ENCODE measurements at places on chromosomes 7 and 10.

DNA sequence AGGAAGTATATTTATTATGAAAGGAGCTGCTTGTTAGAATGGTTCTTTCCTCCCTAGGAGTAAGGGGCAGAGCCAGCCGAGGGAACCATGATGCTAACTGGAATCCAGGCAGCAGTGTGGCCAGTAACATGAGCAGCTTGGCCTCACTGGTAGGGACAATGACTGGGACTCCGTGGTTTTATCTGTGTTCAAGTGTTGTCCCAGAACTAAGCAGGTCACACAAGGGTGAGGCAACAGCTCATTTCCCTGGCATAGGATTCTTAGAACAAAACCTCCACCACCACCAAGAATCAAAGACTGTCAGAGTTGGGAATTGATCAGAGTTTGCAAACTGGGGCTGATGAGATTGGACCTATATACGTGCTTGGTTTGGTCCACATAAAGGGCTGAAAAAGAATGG lies 138.9 kb upstream of the COBL start:
- DNase-seq: no peak

GRCh38 chr7:45698303-45699014 lies 124.3 kb downstream of the ADCY1 start:
- no peak for DNase-seq

GRCh38 chr7:54543051-54543488 lies 895 bp downstream of the VSTM2A start:
- DNase-seq: no peak

DNA sequence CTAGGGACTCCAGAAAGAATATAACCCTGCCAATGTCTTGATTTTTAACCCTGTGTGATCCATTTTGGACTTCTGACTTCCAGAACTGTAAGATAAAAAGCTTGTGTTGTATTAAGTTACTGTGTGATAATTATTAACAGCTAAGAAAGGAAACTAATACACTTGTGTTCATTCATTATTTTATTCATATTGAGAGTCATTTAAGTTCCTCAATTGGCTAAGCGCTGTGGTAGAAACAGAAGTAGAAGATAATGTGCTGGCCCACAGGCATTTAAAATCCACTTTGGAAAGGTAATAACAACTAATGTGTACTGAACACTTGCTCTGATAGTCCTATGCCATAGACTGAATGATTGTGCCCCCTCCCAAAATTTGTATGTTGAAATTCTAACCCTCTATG lies 471.7 kb upstream of the GHITM start:
- DNase-seq: no peak

DNA sequence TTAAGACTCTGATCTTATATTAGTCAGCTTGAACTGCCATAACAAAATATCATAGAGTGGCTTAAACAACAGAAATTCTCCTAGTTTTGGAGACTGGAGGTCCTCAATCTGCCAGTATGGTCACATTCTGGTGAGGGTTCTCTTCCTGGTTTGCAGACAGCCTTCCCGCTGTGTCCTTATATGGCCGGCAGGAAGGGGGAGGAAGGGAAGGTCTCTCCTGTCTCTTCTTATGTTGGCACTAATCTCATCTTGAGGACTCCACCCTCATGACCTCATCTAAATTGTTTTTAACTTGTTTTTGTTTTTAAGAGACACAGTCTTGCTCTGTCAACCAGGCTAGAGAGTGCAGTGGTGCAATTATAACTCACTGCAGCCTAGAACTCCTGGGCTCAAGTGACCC lies 53.1 kb downstream of the VPS41 start:
- DNase-seq: no peak

DNA sequence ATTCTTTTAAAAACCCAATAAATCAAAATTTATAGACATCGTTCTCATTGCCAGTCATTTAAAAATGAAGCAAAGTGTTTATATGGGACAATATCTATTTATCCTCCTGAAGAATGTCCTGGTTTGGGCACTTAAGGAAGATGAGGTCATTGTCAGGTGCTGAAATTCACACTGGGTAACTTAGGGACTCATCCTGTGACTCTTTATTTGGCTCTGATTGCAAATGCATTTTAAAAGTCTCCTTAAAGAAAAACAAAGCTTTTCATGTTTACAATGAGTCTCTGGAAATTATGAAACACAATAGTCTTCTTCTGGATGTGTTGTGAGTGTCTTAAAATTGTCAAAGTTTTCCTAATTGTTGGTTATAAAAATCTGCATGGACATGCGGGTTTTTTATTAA lies 69.5 kb upstream of the GPR158 start:
- DNase-seq: no peak

GRCh38 chr10:122516734-122517133 lies 43.8 kb upstream of the DMBT1 start:
- DNase-seq: no peak

DNA sequence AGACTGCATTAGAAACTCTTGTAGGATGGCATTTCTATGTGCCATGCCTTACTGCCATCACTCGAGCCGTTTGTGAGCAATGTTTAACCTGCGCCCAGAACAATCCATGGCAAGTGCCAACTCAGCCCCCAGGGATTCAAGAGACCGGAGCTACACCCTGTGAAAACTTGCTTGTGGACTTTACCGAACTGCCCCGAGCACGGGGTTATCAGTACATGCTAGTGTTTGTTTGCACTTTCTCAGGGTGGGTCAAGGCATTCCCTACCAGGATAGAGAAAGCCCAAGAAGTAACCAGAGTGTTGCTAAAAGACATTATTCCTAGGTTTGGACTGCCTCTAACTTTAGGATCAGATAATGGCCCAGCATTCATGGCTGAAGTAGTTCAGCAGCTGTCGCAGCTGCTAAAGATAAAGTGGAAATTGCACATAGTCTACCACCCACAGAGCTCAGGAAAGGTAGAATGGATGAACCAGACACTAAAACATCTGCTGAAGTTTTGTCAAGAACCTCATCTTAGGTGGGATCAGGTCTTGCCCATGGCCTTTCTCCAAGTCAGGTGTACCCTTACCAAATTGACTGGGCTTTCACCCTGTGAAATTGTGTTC lies 8.9 kb upstream of the CYREN start:
- no peak for DNase-seq

- no peak for DNase-seq
These were observed 56.3 kb downstream of the PDZD8 start for GRCh38 chr10:117318909-117319308.

DNA sequence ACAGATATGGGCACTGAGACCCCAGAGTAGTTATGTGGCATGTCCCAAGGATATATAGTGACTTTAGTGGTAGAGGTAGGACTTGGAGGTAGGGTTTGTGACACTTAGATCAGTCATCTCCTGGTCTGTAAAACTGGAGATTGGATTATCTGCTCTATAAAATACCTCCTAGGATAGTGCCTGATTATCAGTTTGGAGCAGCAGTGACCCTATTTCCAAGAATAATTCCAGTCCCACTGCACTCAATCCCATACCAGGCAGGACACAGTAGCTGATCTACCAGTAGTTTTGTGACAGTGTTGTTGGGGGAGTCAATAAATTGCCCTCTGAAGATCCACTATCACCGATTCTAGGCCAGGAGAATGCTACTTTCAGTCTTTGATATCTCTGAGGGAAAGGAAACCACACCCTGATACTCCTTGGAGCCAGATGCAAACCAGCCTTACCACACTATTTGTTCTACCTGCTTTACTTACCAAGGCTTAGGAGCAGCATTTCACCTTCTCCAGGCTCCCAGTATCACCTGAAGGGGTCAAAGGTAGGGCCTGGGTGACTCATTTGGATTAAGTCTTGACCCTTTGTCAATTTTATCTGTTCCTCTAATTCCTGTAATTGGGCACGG lies 30.6 kb downstream of the KMT2E start:
- DNase-seq: no peak

GRCh38 chr10:114683593-114683992 lies 25.5 kb upstream of the ABLIM1 start:
- no peak for DNase-seq

- DNase-seq: no peak
These were observed 579.8 kb downstream of the GLRX3 start for GRCh38 chr10:130715686-130716670.

Data from stimulated activated CD8-positive, alpha-beta memory T cell treated with anti-CD3 and anti-CD28 coated beads, Interleukin-15, amount 100 ng/mL, for 4 hours (primary cell).